ENCODE measurements at places on chromosomes 3 and 15. TPM values are rescaled to one million over a fixed set of nuclear protein-coding genes. Genes with fewer than 3 reads are reported as not detected.

DNA sequence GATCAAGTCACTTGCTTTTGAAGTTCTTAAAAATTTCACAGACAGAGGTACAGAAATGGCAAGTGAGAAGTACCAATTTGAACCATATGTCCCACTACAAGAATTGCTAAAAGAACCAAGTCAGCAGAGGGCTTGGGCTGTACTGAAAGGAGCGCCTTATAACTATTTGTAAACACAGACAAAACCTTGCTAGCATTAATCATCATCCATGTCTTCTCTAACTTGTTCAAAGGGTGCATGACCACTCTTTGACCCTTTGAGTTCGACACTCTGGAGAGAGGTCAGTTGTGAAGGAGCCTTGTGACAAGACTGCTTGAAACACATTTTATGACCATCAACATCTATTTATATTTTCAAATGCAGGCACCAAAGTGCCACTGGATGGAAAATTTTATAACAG lies 191.7 kb downstream of the PDZRN3 start:
- DNase-seq: no peak

DNA sequence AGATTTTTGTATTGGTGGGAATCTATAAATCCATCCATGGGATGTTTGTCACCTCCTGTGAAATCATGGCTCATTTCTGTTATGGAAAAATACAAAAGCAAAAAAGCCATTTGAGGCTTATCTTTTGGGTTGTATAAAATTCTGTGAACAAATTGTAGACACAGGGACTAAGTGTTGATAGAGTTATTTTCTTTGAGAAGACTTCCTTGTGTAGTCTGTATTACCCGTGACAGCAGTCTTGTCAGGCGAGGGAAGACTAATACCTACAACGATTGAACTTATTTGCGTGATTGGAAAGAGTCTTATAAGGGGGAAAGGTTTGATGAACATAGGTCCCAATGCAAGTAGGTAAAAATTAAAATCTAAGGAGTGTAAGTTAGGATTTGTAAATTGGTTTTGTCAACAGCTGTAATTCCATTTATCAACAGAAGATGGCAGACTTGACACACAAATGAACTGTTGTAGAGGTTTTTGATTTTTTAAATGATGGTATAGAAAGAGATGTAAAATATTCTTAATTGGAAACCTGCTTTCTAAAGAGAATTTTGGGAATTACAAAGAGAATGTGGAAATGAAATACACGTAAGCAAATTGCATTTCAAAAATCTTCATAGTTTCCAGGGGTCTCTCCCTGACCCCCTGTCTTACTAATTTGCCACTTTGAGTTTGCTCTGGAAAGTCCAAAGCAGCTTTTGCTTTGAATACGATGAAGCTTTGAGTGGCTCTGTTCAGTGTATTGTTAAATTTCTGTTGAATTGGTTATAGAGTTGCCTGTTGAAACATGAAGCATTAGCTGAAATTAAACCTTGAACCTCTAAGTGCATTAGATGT lies 33.2 kb downstream of the SLC25A26 start:
- DNase-seq: peak; percentile 34

- no peak for DNase-seq
Observed at GRCh38 chr15:50190166-50190570, 8.2 kb downstream of the SLC27A2 start.

- DNase-seq: no peak
Observed at GRCh38 chr3:136929977-136930670, 27.7 kb upstream of the IL20RB start.

DNA sequence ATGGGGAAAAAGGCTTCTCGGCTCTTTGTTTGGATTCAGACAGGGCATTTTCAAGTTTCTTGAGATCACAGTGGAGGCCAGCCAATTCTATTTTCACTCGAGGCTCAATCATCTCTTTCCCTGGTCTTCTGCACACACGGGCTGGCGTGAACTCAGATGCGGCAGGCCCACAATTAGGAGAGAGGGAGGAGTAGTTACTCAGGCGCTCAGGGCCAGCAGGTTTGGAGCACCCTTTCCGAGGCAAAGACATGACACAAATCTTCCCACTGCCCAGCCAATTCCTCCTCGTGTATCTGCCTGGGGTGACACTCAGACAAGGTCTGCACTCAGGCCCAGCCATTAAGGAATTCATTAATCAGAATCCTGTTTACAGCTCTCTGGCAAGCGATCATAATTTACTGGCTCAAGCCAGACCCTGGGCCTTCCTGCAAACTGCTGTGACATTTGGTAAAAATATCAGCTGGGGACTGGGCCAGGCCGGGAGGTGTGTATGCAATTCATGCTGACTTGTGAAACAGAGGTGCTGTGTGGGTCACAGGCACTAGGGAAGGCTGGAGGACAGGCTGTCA lies 68.1 kb upstream of the TLE3 start:
- no peak for DNase-seq

DNA sequence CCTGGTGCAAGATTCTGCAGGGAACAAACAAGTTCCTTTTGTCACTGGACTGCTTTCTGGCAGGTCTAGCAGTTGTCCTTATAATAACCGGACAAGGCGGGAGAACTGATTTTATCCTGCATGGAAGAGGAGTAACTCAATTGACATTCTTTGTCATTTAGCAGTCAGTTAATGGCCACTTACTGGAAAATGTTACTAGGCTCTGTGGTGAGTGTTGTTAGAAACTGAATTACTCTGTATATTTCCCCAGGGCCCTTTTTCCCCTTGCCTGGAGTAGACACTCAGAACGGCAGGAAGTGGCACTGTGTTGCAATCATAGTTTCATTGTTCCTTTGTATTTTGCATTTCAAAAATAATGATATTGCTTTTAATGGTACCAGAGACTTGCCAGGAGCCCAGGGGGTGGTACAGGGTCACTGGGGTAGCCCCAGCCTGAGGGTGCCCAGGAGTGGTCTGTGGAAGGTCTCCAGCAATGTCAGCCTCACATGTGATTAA lies 318.6 kb upstream of the LRRFIP2 start:
- no peak for DNase-seq

DNA sequence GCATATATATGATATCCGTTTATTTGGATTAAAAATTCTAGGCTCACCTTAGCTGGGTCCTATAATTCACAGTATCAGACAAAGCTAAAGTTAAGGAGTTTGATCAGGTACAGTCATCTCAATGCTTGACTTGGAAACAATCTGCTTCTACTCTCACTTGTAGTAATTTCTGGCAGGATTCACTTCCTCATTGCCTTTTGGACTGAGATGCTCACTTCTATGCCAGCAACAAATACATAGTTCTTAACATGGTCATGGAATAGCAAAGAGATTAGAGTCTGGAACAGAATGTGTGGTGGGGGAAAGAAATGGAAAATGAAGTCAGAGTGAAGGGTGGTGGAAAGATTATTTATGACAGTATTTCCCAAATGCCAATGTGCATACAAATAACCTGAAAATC lies 693.6 kb downstream of the CADM2 start:
- DNase-seq: no peak

DNA sequence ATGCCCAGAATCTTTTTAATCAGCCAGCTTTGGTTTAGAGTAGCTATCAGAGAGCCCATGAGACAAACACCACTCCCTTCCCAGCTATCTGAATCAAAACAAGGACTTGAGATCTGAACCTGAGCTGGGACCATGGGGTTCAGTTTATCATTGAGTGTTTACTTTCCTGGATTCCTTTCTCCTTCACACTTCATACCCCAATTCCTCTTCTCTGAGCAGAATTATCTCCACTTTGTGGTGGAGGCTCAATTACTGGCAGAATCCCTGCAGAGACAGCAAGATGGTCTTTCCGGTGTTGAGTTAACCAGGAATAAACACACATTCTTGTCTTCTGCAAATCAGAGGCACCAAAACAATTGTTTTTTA lies 102.4 kb downstream of the RPL22L1 start:
- no peak for DNase-seq

DNA sequence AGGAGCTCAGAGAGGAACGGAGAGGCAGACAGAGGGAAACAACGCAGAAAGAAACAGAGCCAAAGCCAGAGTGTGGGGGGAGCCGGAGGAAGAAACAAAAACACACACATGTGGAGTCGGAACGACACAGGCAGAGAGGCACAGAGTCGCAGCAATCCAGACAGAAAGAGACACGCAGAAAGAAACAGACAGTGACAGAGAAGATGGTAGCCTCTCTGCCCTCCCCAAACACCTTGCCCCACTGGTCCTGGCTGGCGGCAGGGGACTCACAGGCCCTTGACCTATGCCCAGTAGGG lies 1.7 kb downstream of the NCKIPSD start:
- DNase-seq: no peak

GRCh38 chr15:42375941-42376340 lies 16.6 kb downstream of the CAPN3 start:
- no peak for DNase-seq

DNA sequence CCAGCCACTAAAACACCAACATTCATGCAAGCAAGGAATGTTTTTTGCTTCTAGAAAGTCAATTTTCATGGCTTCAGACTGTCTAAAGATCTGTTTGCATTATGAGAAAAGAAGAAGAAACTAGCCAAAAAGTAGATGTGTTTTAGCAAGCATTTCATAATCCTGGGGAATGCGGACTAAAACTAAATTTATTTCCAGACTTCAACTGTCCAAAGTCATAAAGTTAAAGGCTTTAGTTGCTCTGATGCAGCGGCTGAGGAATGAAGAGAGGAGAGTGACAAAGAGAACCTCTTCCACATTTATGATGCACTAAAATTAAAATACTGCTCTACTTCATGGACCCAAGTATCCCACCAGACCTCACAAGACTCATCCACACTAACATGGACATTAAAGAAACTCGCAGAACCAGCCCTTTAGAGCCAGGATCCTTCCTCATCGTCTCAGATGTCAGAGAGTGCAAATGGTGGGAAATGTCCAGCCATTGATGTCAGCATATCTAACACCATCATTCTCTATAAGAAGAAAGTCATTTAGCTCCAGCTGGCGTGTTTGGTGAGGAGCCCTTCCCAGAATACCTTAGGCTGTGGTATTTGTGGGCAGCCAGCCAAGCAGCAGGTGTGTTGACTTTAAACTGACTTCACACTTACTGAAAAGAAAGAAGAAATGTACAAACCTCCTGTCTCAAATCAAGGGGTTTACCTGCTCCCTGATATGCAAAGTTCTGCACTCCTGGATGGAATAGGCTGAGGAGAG lies 17.4 kb downstream of the FYCO1 start:
- DNase-seq: no peak

DNA sequence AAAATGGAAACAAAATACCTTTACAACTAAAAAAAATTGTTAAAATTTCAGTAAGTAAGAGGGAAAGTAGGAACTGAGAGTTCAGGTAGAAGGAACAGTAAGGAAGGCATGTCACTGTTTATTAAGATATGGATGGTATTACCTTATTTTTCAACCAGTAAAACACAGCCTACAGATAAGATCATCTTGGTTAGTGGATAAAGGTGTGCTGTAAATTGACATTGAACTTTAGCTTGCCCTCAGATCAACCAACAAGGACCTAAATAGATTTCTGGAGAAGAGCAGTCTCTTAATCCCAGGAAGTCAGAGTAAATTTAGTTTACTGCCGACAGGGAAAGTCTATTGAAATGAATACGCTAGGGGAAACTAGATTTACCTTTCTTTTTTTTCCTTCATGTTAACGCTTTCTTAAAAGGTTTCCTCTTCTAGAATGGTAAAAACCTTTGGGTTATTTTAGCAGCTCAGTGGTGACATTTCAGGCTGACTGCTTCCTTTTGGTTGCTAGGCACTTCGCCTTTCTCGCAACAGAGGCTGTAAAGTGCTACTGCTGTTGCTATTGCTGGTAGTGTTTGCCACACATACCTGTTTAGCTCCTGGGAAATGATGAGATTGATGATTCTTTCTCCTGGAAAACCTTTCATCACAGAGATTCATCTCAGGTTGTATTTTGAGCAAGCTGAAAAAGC lies 12.9 kb downstream of the DZIP3 start:
- peak; percentile 21 for DNase-seq

The SPINT1 gene
- 6.4 TPM for polyA plus RNA-seq

The VIPR1 gene
- 3.0 TPM for polyA plus RNA-seq

The ARPIN gene
- polyA plus RNA-seq: not detected

The CSTA gene
- 2.5 TPM for polyA plus RNA-seq

The FBXO40 gene
- 0.11 TPM for polyA plus RNA-seq

The PPP1R14D gene
- not detected for polyA plus RNA-seq
